ENCODE measurements at places on chromosomes 12 and 14. TPM values are rescaled to one million over a fixed set of nuclear protein-coding genes. Genes with fewer than 3 reads are reported as not detected.

The SAMD15 gene
- 0.94 TPM for total RNA-seq

The HELB gene
- 1.3 TPM for total RNA-seq

The GDF3 gene
- not detected for total RNA-seq

The KSR2 gene
- total RNA-seq, result 0.28 TPM

The TMEM253 gene
- total RNA-seq, result not detected

The NKX2-1 gene
- total RNA-seq, result not detected

The FITM1 gene
- total RNA-seq, result 0.27 TPM

The TUBA1C gene
- total RNA-seq, result 342 TPM

The FOXA1 gene
- 0.09 TPM for total RNA-seq

The RGS6 gene
- total RNA-seq, result not detected

The ANGEL1 gene
- total RNA-seq, result 6.3 TPM

The OAS1 gene
- total RNA-seq, result 4.9 TPM

The SOAT2 gene
- total RNA-seq, result not detected

The PTPRB gene
- 187 TPM for total RNA-seq
